ENCODE measurements at places on chromosomes 1 and 21.

DNA sequence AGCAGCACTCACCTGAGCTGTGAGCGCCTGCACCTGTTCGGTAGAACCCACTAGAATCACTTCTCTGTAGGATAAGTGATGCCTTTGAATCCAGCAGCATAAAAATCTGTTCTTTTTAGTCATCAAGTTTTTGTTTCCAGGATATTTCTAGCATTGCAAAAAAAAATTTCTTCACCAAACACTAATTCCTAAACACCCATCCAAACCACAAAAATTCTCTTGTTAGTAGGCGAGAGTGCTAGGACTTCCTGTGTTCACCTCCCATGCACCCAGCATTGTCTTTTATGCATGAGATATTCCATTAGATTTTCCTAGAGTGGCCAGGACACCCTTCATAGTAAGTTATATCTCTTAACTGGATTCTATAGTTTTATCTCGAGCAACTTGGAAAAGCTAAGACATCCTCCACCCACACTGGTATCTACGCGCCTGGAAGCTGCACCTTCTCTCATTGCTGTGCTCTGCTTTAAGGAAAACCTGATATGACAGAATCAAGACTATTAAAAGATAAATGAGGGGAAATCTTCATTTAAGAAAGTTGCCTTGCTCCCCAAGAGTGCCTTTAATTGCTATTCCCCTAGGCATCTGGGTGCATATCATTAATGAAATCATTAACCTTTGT is 12.3 kb downstream of the SERTAD4 start:
- no peak for DNase-seq

DNA sequence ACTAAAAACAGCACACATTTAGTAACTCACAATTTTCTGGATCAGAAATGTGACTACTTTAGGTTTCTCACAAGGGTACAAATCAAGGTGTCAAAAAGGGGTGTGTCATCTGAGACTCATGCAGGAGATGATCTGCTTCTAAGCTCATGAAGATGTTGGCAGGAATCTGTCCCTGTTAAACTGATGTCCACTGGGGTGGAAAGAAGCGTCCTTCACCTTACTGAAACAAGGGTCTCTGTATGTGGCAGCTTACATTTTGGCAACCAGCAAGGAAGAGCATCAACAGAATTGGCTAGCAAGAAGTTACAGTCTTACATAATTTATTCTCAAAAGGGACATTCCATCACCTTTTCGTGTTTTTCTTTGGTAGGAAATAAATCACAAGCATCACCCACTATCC is 1223.8 kb downstream of the AMY1C start:
- DNase-seq = no peak

DNA sequence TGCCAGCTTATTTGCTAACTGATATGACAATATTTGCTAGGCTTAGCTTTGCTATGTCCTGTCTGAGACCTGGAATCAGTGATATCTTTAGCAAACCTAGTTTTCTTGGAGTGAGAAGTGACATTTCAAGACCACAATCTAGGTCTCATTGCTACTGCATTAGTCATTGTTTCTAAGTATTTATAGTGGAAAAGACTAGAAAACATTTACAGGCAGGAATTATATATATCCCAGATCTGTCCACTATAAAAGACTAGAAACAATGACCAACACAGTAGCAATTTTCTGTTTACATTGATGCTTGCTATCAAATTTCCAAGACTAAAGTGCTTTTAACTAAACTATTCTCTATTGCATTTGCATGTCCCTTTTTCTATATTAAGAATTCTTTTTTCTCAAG is 5.0 kb upstream of the RGS18 start:
- no peak for DNase-seq

DNA sequence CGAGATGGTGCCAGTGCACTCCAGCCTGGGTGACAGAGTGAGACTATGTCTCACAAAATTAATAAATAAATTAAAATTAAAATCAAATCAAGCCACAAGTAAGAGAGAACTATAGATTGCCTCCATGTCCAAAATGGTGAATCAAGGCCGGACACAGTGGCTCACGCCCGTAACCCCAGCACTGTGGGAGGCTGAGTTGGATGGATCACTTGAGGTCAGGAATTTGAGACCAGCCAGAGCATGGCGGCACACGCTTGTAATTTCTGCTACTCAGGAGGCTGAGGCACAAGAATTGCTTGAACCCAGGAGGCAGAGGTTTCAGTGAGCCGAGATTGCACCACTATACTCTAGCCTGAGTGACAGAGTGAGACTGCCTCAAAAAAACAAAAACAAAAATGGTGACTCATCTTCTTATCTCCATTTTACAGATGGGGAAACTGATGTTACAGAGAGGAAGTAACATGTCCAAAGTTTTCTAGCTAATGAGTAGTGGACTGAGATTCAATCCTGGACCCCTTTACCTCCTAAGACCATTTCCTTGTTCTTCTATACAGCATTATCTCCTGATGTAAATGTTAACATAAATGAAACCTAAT is 99.0 kb upstream of the HNRNPU start:
- no peak for DNase-seq

- DNase-seq = no peak
Observed at GRCh38 chr21:15701830-15702229, 28.0 kb upstream of the USP25 start.

DNA sequence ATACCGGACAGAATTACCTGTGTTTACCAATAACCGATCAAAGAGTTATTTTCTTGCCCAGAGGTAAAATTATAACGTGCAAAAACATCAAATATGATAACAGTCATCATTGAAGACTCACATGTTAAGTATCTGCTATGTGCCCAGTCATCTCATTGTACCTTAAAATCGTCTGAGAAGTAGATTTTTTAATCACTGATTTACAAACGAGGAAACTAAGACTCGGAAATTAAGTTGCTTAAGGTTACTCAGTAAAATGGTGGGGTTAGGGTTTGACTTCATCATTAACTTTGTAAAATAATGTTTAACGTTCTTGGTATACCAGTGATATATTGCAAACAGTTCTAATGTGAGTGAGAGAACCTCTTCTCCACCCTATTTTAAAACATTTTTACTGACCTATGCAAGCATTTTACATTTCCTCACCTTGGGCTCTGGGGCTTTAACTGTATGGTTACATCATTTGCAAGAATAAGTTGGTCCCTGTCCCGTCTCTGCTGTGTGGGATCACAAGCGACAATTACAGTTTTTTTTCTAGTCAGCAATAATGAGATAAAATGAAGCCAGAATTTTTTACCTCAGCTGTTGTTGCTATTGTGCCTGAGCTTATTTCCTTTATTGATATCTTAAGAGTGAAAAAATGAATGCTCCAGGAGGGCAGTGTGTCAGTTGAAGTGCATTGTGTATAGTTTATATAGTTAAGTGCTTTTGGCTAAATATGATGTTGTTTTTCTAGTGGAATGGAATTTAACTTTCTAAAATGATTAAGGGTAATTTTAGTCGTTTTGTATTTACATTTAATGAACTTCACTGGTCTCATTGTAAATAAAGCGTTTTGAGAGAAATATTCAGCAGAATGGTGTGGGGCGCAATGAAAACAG is 2.7 kb downstream of the RPRD2 start:
- DNase-seq = no peak

- DNase-seq = no peak
Observed at GRCh38 chr1:226799634-226800281, 60.7 kb upstream of the ITPKB start.

GRCh38 chr1:164713456-164714207 is 154.6 kb downstream of the PBX1 start:
- DNase-seq = no peak

- DNase-seq = no peak
Observed at GRCh38 chr1:18738126-18738525, 107.5 kb downstream of the PAX7 start.

GRCh38 chr1:44647896-44648295 is 26.4 kb downstream of the TMEM53 start:
- DNase-seq = no peak

DNA sequence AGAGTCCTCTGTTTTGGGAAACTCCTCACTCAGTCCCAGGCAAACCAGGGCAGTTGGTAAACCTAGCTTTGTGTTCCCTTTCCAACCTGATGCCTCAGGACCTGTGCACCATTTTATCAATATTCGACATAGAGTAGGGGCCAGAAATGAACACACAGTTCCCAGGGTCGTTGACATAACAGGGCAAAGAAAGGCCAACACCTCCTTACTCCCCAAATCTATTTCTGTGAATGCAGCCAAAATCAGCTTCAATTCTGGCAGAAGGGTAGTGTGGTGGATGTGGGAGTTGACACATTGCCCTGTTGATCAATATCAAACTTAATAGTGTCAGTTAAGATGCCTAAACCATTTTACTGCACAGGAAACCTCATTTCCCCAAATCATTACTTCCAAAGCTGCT is 104.6 kb upstream of the SPATA6 start:
- DNase-seq = no peak
